Mammary epithelial cell (primary cell): ENCODE measurements at places on chromosomes 1 and 21.

DNA sequence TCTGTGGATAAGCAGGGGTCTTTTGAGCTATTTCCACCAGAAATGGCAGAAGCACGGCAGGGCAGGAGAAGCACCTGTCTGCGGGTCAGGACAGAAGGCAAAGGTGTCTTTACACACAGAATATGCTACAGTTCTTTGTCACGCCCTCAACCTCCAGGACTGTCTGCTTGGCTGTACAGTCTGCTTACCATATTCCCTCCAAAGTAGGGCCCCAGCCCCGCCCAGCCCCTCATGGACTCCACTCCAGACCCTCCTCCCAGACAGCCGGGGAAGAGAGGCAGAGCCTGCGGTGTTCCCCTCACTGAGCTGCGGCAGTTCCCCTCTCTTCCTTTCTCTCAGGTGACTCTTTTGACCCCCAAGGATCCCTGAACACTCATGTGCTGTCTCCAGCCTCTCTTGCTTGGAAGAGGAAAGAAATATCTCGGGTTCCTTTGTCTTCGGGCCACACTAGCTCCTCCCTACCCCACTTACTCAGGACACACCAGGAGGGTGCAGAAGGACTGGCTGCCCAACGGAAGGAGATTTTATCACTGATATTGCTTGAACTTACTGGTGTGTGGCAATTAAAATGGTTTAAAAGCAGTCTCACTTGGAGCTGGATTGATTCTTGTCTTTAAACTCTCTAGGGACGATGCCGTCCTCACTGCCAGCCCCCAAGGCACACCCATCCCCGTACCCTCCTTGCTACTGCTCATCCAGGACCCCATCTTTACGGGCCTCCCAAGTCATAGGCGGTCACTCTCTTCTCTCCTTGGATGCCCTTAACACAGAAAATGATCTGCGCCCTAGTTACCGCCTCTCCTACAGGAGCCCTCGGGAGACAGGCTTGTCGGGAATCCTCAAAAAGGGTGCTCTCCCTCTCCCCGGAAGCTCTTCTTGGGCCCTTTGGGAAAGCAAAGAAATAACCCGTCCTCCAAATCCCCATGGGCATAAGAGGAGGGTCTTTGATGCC, 169.7 kb downstream of the TOMM20 start:
- DNase-seq: no peak

DNA sequence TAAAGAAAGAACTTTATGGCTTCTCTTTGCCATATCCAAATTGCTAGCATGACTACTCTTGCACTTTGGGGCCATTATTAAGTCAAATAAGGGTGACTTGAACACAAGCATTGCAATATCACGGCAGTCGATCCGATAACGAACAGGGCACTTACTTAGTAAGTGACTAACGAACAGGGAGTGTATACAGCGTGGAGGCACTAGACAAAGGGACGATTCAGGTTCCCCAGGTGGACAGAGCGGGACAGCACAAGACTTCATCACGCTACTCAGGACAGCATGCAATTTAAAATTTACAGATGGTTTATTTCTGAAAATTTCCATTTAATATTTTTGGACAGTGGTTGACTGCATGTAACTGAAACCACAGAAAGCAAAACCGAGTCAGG, 5.4 kb upstream of the PITHD1 start:
- no peak for DNase-seq

- DNase-seq: peak; percentile 39
Observed at GRCh38 chr21:35796844-35797243, 263.5 kb downstream of the SETD4 start.

GRCh38 chr1:19034721-19035120, 78.2 kb upstream of the IFFO2 start:
- no peak for DNase-seq

GRCh38 chr1:85313888-85314696, 37.7 kb upstream of the BCL10 start:
- peak; percentile 80 for DNase-seq

DNA sequence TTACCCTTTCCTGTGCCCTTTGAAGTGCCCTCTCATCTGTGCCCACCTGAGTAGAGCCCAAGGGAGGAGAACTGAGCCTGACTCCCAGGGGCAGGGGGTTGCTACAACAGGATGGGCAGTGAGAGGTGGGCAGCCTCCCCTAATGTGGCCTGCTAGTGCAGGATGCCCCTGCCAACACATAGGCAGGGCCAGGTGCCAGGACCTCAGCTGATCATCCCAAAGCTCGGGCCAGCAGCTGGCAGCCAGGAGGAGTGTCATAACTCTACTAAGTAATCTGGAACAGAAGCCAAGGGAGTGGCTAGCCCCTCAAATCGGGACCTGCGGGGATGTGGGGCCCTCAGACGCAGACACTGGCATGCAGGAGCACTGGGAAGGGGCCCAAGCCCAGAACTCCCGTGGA, 208.8 kb upstream of the RAB4A start:
- DNase-seq: no peak

GRCh38 chr1:109248797-109249629, at the start of gene CELSR2:
TSS of gene CELSR2 (plus strand) at chr1:109249539. CDS start at chr1:109250080, 541 bp downstream.
- DNase-seq: peak; percentile 61

DNA sequence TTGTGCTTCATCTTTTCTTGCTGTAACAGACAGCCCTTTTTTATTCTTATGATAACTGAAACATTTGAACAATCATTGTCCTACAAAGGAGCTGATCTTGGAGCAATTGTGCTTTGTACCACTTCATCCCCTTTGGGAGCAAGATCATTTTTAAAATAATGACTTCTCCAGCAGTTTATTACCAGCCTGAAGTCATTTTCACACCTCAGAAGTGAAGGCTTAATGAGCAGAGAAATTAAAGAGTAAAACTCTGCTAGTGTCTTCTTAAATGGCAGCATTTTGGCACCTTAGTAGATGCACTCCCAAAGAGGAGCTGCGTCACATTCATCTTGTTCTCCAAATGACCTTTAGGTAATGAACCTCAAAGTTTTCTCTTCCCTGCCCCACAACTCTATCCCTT, 439.6 kb upstream of the CAMK1G start:
- DNase-seq: no peak
